ENCODE measurements at places on chromosomes 11 and 22.

DNA sequence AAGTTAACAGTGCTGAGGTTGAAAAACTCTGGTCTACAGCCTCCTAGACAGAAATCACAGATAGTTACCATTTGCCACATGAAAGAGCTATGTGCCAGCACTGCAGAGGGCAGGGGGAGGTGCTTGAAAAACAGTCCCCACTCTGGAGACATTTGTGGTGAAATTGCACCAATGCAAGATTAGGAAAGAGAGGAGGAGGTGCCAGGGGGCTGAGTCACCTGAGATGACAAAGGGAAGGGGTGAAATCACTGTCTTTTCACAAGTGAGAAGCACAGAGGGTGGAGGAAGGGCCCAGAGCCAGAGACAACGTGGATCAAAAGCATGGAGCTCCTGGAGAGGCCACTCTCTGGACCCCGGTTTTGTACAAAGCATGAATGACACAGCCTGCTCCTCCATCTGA lies 196.3 kb downstream of the BUD13 start:
- DNase-seq = no peak

- DNase-seq = no peak
Measured at GRCh38 chr11:95269036-95269819, 38.2 kb upstream of the SESN3 start.

GRCh38 chr11:100356035-100356434 lies 331.1 kb upstream of the ARHGAP42 start:
- DNase-seq = no peak

DNA sequence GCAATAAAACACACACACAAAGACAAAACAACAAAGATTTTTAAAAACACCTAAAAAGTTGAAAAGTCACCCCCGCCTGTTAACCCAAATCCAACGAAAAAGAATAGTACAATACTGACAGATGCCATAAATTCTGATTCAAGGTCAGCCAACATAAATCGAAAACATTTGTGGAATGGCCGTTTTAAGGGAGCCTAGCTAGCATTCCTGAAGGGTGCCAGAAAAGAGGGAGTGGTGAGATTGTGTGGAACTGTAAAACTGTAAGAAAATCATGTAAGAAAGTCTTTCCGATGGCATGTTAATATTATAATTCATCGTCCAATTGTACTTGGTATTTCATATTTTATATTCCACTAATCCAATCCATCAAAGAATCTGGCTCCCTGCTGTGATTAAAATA lies 75.1 kb downstream of the RAB38 start:
- DNase-seq = no peak

GRCh38 chr11:19889531-19889930 lies 176.9 kb downstream of the NAV2 start:
- no peak for DNase-seq

- DNase-seq = no peak
Measured at GRCh38 chr11:66231561-66231960, 36.9 kb upstream of the RAB1B start.

DNA sequence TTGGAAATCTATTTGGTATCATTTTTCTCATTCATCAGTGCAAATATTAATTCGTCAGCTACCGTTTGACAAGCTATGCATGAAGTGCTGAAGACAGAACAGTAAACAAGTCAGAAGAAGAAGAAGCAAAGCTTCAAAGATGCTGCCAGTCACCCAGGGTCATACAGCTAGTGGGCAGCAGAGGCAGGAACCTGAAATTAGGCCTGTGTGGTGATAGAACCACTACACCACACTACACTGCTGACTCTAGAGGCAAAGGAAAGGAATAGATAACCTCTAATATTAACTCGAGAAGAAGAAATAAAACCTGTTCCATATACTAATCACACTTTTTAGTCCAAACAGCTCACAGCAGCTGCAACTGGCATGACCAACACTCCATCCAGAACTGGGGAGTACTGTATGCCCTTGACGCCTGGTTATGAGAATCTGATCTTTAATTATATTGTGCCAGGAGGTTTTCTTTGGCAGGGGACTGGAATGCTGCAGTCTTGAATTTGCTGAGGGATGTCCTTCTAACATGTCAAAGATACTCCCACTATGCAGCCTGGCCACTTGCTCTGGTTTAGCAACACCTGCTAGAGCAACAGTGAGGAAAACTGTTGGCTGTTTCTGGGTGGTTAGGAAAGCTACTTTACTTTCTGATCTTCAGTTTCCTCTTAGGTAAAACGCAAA lies 73.0 kb downstream of the PAK1 start:
- DNase-seq = no peak

DNA sequence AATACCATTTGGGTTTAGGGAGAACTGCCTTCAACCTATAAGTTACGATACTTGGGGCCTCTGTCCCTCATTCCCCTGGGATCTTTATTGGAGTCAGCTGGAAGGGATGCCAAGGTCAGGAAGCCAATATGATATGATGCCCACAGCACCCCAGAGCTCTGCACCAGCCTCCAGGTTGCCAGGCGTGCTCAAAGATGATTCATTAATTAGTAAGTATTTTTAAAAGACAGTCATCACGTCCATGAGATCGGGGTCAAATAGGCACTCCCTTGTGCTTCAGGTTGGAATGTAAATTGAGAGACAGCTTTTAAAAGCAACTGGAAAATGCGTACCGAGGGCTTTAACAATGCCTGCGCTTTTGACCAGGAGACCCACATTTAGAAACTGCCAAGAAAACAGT lies 57.0 kb upstream of the CD5 start:
- DNase-seq = no peak

GRCh38 chr11:18384157-18384641 lies 10.2 kb upstream of the LDHA start:
- DNase-seq = no peak

GRCh38 chr22:19180234-19180633 lies 1.7 kb upstream of the SLC25A1 start:
- DNase-seq = no peak

- DNase-seq = peak; percentile 39
Measured at GRCh38 chr22:48489551-48490499, 1337.8 kb downstream of the BRD1 start.

GRCh38 chr11:128463979-128464378 lies 123.4 kb downstream of the ETS1 start:
- no peak for DNase-seq
